ENCODE measurements at places on chromosomes 2 and 18.

- DNase-seq, result no peak
Measured at GRCh38 chr2:10776231-10776977, 36.2 kb downstream of the PDIA6 start.

DNA sequence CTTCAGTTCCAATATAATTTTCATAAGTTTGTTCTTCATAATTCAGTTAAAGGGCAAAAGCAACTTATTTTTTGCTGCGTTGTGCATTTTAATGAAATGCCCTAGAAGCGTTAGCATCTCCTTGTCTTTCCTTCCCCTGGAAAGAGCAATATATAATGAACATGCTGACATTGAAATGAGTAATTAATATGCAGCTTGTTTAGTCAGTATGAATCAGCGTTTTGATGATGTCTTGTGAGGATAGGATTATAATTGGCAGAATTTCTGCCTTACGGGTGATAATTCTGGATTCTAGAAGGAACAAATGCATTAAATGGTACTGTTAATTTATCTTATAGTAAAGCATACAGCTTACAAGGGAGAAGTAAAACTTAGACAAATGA is 152.3 kb upstream of the MMADHC start:
- DNase-seq, result no peak

DNA sequence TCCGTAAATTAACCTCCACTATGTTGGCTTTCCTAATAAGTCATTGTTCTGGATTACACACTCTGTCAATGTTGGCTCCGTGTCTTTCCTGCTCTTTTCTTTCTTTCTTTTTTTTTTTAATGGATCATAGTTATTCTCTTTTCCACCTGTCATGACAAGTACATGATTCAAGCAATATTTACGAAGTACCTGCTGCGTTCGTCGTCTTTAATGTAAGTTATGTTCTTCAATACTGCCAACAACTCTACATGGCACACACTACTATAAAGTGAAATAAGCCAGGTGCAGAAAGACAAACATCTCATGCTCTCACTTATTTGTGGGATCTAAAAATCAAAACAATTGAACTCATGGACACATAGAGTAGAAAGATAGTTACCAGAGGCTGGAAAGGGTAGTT is 239.1 kb downstream of the SCG2 start:
- DNase-seq, result no peak

- no peak for DNase-seq
Measured at GRCh38 chr2:186755066-186755465, 61.2 kb downstream of the FAM171B start.

DNA sequence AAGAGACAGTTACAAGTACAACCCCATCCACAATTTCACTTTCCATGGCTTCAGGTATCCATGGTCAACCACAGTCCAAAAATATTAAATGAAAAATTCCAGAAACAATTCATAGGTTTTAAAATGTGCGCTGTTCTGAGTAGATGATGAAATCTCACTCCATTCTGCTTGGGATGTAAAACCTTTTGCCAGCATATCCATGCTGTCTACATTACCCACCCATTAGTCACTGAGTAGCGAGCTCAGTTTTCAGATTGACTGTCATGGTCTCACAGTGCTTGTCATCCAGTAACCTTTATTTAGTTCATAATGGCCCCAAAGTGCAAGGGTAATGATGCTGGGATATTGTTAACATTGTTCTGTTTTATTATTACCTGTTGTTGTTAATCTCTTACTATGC is 40.5 kb downstream of the SMAD4 start:
- peak; percentile 11 for DNase-seq

GRCh38 chr18:25102662-25103061 is 249.3 kb downstream of the ZNF521 start:
- no peak for DNase-seq

- no peak for DNase-seq
Measured at GRCh38 chr2:187640926-187641510, 86.8 kb upstream of the TFPI start.

DNA sequence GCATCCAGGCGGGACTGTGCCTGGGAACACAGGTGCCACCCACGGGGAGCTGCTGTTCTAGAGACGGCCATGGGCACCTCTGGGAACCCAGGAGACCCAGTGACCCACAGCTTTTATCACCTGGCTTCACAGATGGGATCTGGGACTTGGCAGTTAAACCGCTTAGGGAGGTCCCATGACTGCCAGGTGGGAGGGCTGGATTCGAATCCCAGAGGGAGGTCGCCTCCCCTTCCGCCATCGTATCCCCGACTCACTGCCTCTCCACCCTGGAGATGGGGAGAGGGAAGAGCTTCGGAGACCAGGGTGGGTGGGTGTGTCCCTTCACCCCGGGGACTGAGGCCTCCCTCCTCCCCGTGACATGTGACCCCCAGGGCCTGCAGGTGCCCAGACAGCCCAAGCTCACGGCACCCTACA is 169.4 kb downstream of the RTP5 start:
- DNase-seq, result no peak

DNA sequence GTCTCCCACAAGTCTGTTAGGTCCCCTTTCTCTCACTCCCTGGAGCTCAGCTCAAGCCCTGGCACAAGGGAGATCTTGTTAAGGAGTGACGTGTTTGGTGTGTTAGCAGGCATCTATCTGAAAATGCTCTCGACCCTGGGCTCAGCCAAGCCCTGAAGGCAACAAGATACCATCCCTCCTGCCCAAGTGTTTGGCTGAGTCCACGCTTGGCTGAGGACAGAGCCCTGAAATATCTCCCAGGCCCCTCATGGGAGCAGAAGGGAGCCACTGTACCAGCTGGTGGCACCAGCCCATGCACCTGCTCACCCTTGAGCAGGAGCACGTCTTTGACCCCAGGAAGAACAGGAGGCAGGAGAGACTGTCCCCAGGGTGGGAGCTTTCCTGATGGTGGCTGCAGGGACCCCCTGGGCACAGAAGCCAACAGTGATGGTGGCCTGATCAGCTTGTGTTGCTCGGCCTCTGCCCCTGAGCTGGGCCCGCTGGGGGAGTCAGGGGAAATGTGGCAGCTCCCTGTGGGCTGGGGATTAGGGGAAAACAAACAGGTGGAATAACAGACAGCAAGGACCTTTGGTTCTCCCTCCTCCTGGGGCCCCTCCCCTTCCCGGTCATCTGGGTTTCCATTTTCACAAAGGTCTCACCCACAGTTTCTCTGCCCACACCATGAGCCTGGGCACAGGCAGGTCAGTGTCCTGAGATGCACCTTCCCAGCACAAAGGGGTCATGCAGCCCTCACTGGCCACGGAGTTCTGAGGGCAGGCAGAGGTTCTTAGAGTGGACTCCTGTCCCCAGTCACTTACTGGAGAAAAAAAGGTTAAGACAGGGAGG is 91.6 kb downstream of the RHOB start:
- no peak for DNase-seq

- DNase-seq, result no peak
Measured at GRCh38 chr18:23887493-23887892, 127.1 kb upstream of the TTC39C start.

DNA sequence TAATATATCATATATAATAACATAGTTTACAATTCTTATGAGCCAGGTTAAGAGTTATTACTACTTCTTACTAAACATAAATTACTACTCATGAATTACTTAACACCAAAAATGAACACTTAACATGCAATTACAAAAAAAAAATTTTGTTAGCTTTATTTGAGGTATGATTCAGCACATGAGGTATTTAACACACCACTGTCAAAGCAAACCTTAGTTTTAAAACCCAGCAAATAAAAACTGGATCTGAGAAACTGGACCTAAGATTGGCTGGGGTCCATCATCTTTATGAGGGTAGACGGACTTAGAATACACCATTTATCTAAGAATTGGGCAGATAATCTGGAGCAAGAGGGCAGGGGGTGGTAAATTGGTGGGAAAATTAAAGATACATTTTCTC is 81.8 kb upstream of the CREB1 start:
- no peak for DNase-seq

DNA sequence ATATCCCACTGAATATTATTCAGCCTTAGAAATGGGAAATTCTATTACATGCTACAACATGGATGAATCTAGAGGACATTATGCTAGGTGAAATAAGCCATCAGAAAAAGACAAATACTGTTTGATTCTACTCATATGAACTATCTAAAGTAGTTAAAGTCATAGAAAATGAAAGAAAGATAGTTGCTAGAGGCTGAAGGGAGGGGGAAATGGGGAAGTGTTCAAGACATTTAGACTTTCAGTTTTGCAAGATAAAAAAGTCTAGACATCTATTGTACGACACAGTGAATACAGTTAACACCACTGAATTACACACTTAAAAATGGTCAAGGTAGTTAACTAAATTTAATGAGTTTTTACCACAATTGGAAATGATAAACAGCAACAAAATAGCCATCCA is 835.9 kb upstream of the CHAC2 start:
- DNase-seq, result no peak

GRCh38 chr2:144449028-144449406 is 70.9 kb downstream of the ZEB2 start:
- DNase-seq, result no peak

- DNase-seq, result no peak
Measured at GRCh38 chr2:240250985-240251847, 110.8 kb upstream of the OTOS start.

DNA sequence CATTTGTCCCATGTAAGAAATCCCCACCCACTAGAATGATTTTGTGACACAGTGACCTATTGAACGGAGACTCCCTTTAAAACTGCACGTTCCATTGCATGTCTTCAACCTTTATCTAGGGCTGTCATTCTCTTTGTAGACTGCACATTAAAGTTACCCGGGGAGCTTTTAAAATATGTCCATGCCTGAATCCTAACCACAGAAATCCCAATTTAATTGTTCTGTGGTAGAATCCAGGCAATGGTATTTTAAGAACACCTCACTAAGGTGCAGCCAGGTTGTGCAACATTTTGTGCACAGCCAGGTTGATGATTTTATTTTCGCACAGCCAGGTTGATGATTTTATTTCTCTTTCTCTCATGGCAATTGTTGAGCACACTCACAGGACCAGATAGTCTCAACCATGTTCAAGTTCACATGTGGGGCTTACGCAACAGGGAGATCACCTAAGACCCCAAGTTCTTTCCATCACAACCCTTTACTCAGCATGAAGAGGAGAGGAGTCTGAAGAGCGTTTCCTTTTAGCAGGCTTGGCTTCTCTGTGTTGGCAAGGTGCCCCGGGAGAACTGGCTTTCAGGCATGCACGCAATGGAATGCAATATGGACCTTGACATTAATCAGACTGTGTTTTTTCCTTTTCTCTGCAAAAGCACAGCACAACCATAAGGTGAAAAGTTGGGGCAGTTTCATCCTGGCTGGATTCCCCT is 467.3 kb upstream of the ETAA1 start:
- DNase-seq, result no peak

GRCh38 chr2:201362396-201362795 is 5.3 kb upstream of the FLACC1 start:
- DNase-seq, result no peak

DNA sequence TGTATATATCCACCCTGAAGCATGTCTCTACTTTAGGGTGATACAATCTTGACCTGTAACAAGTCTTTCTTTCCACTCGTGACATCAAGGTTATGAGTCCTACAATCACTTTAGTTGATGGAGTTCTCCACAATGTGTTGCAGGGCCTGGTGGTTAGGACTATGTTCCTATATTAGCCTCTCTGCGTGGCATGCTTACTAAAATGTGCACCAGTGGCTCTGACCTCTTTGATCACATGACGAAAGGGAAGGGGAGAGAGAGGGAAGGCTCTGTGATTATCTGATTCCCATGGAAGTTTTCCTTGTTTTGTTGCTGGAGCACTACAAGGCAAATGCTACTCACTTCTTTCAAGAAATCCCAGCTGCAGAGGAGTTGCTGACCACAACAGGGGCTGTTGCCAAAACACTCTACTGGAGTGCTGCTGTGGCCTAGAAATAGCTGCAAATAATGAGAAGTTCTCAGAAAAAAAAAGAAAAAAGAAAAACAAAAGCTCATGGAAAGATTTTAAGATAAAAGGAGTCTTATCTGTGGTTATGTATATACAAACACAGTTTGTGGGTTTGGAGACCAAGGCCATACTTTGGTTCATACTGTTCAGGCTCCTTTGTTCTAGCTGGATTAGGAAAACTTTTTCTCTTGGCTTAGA is 272.8 kb upstream of the MMADHC start:
- no peak for DNase-seq

DNA sequence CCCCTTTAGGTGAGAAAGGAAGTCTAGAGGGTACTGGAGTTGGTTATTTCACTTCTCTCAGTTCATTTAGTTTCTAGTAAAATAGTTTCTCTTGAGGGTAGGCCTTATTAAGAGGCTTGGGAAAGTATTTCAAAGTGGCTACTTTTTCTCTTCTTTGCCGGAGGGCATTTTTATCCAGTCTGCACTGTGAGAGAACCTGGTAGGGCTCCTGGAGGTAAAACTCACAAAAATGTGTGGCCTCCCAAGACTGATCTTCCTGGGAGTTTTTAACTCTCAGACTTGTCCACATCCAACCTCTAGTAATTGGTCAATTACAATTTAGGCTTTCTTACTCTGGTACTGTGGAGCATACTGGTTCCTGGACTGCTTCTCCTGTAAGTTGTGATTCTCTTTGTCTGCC is 28.0 kb downstream of the EHBP1 start:
- DNase-seq, result no peak

GRCh38 chr18:63062246-63062645 is 257.3 kb downstream of the BCL2 start:
- no peak for DNase-seq

- no peak for DNase-seq
Measured at GRCh38 chr2:148416248-148416647, 228.3 kb upstream of the EPC2 start.

GRCh38 chr2:32058130-32058529 is 5.2 kb upstream of the SPAST start:
- DNase-seq, result no peak

DNA sequence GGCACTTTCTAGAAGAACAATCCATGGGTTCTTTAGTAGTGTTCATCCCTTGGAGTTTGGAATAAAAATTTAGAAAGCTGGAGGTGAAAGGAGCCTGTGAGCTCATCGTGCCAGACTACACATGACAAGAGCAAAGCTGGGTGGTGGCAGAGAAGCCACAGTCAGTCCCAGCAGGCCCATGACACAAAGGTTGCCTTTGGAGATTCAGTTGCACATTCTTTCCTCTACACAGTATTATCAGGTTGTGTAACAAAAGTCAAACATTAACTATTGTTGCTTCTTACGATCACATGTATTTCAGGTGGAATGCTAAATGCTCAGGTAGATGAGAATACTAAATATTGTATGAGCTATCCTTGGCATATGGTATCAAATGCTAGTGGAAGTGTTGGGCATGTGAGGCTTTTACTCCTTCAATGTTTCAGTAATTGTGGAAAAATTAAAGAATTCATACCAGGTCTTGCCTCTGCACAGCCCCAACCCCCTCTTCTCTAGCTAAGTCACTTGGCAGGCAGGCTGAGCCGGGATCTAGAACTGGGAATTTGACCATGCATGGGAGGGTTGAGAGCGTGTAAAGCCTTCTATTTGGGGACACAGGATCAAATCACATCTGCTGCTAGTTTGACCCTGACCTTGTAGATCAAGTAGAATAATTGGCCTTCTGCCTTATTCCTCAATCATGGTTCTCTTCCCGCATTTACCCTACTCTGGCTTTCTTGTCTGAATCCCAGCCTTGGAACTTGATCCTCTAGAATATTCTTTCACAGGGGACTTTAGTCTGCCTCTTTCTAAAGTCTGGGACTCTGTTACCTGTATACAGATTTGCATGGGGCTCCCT is 230.9 kb downstream of the GCA start:
- no peak for DNase-seq

GRCh38 chr2:179239838-179240237 is 24.8 kb downstream of the SESTD1 start:
- DNase-seq, result no peak

Data from stimulated activated CD4-positive, alpha-beta T cell treated with anti-CD3 and anti-CD28 coated beads, Interleukin-1b, Interleukin-23, amount 100 ng/mL, for 48 hours (primary cell).